Stimulated activated CD4-positive, alpha-beta T cell treated with anti-CD3 and anti-CD28 coated beads, TNF-alpha, amount 100 ng/mL, for 1 hour (primary cell): ENCODE measurements at places on chromosomes 13 and 19.

DNA sequence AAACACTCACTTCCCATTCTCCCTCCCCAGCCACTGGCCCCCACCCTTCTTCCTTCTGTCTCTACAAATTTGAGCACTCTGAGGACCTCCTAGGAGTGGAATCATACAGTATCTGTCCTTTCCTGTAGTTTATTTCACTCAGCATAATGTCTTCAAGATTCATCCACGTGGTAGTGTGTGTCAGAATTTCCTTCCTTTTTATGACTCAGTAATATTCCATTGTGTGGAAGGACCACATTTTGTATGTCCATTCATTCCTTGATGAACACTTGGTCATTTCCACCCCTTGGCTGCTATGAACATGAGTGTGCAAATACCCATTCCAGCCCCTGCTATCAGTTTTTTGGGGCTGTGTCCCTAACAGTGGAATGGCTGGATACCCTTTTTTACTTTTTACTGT lies 9.8 kb downstream of the KLF2 start:
- DNase-seq: no peak

DNA sequence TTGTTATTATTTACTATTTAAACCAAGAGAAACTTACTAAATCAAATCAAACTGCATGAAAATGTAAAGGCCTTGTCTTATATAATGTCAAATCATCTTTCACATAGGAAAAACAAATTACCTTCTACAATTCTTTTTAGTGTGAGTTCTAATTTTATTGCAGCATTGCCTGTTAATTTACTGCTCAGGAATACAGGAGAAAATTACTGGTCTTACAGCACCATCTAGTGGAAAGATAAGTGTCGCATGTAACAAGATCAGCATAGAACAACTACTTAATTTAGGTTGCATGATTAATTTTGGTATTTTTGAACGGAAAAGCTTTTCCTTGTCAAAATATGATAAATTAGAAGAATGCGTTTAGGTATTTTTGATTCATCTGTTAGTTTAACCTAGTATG lies 502.7 kb downstream of the UQCRFS1 start:
- no peak for DNase-seq

GRCh38 chr13:94129490-94129894 lies 350.0 kb downstream of the DCT start:
- no peak for DNase-seq

DNA sequence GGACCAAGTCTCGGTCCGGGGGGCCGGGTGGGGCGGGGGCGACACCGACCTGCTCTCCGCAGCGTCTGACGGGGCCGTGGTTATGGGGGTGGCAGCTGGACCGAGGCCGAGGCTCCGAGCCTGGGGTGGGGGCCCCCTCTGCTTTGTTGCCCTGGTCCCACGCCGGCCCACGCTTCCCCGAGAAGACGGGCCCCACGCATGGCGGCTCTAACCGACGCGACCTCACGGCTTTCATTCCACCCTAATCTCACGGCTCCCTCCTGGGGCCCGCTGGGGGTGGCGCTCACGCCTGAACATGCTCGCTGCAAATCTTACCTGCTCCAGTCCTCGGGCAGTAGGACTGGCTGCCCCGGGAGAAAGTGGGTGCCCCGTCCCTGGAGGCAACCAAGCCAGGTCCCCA lies 14.8 kb upstream of the MISP start:
- DNase-seq: no peak

GRCh38 chr13:78047151-78047550 lies 128.5 kb upstream of the EDNRB start:
- DNase-seq: no peak

GRCh38 chr13:22776394-22777186 lies 404.2 kb upstream of the SGCG start:
- no peak for DNase-seq

DNA sequence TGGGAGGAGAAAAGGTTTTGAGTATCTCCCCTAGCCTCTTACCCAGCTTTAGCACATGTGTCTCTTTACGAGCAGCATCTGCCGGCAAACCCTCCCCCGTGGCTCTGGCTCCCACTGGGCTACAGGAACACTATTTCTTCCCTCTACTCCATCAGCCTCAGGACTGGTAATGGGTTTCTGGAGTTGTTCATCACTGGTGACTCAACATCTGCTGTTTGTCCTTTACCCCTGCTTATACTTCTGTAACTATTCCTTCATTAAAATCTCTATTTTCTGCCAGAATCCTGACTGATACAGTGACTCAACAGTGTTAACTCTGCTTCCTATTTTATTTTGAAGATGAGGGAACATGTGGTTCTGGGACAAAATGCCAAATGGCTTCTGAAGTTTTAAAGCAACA lies 437.3 kb upstream of the HTR2A start:
- no peak for DNase-seq

GRCh38 chr13:51613535-51613934 lies 29.3 kb downstream of the WDFY2 start:
- DNase-seq: no peak

GRCh38 chr19:49104229-49104864 lies 9.8 kb upstream of the LIN7B start:
- no peak for DNase-seq

DNA sequence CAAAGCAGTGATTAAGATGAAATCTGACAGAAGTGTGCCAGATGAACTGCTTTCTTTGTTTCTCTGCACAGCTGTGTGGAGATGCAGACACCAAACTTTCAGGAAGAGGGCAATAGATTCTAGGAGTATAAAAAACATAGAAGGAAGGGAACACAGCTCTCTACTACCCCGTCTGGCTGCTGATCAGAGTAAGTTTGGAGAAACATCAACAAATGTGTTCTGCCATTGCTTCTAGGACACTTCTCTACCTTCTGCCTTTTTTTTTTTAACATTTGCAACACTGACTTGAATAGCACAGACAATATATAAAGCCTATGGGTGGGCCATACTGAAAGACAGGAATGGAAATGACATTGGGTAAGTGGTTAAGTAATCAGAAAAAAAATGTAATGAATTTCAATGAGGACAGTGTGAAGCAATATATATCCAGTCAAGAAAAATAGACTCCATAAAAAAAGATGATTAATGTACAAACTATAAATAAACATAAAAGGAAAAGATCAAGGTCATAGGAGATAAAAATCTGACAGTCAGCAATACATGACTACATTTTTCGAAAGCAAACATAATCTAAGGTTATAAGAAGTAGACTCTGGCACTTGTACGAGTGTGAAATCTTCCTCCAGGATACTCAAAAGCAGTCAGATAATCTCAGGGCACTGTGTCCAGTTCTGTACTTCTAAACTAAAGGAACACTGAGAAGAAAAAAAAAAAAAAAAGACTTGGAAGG lies 21.4 kb downstream of the NUFIP1 start:
- DNase-seq: no peak

GRCh38 chr19:3682741-3683404 lies 17.4 kb downstream of the PIP5K1C start:
- DNase-seq: no peak

DNA sequence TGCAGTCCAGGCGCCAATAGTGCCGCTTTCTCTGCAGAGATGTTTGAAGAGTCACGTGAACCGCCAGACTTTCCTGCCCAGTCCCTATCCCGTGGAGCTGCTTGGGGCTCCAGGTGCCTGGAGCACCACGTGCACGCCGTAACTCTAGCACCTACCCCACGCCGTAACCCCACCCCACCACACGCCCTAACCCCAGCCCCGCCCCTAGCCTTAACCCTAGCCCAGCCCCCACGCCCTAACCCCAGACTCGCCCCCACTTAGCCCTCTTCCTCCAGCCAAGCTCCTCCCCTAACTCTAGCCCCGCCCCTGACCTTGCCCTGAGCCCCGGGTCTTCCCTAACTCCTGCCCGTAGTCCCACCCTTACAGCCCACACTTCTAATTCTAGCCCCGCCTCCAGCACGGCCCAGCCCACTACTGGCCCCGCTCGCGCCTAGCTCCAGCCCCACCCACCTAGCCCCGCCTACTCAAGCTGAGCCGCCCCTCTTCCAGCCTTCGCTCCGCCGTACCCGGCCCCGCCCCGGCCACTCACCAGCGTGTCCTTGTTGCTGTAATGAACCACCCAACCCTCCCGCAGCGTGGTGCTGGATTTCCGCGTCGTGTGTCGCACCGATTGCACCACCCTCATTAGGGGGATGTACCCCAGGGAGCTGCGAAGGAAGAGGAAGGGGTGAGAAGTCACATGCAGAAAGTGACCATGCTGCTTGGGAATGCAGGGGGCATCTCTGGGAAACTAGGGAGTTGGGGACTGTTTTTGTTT lies 19.5 kb downstream of the PRKD2 start:
- no peak for DNase-seq

GRCh38 chr13:43227721-43228120 lies 204.3 kb downstream of the DNAJC15 start:
- no peak for DNase-seq

DNA sequence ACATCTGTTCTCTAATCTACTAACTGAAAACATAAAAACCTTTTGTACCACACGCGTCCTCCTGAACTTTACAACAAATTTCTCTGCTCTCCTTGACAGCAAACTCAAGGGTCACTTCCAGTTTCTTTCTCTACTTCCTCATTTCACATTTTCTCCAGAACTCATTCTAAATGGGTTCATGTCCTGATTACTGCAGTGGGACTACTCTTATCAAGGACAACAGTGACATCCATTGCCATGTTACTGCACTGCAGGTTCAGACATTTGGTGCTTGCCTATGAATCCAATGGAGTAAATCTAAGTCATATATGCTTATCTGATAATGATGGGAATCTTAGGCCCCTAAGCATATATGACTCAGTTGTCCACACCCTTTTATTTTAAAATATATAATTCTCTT lies 35.3 kb downstream of the FPR3 start:
- no peak for DNase-seq

DNA sequence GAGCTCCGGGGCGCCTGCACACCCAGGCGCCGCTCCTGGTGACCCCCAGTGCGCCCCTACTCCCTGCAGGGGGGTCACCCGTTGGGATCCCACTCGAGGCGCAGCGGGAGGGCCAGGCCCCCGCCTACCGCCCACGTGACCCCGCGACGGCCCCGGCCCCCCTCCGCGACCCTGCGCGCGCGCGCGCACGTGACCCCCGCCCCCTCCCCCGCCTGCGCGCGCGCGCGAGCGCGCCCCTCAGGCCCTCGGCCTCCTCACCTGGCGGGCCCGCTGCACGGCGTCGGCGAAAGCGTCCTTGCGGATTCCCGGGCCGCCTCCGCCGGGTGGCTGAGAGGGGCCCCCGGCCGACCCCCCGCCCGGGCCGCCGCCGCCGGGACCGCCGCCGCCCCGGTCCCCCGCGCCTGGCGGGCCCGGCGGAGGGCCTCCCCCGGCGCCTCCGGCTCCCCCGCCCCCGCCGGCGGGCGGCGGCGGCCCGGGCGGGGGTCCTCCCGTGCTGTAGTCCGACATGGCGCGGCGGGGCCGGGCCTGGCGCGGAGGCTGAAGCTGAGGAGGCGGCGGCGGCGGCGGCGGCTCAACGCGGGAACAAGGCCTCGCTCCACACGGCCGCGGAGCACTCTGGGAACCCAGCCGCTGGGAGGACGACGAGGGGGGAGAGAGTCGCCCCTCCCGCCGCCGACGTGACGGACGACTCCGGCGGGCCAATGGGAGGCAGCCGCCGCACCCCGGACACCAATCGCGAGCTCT lies at the start of gene KHSRP:
KHSRP (minus strand) TSS at position 617 of the 744 bp plus-strand sequence; CDS start at position 507, 110 bp downstream.
- no peak for DNase-seq

DNA sequence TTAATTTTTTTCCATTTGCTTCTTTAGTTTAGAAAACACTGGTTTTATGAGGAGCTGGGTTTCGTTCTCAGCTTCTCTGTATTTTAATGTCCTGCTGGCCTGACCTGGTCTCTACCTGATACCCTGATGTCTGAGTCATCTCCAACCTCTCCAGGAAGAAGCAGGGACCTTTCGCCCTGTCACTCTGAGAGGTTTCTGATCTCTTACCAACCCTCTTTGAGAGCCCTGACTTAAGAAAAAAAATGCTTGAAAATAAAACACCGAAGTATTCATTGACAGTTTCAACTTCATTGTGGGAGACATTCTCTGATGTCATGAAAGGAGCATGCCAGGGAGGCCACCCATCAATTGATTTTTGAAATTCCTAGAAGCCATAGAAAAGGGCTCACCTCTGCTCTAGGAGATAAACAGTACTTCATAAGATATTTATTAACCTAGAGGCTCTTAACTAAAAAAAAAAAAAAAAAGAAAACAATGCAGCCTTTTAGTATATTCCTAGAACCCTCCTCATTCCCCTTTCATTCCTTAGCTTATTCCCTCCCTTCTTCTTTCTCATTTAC lies 234.8 kb downstream of the ENOX1 start:
- DNase-seq: no peak

DNA sequence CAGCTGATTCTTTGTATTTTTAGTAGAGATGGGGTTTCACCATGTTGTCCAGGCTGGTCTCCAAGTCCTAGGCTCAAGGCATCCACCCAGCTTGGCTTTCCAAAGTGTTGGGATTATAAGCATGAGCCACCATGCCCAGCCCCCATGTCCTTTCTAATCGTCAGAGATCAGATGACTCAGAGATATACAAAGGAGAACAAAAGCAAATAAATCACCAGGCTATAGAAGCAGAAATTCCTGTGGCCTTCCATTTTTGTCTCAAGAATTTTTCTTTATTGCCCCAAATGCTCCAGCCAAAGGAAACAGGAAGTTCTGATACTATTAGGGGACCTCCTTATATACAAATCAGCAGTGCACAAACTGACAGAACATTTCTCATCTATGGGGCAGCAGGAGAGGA lies 207.8 kb downstream of the RFC3 start:
- DNase-seq: no peak
